ENCODE measurements at places on chromosomes 12 and 14.

DNA sequence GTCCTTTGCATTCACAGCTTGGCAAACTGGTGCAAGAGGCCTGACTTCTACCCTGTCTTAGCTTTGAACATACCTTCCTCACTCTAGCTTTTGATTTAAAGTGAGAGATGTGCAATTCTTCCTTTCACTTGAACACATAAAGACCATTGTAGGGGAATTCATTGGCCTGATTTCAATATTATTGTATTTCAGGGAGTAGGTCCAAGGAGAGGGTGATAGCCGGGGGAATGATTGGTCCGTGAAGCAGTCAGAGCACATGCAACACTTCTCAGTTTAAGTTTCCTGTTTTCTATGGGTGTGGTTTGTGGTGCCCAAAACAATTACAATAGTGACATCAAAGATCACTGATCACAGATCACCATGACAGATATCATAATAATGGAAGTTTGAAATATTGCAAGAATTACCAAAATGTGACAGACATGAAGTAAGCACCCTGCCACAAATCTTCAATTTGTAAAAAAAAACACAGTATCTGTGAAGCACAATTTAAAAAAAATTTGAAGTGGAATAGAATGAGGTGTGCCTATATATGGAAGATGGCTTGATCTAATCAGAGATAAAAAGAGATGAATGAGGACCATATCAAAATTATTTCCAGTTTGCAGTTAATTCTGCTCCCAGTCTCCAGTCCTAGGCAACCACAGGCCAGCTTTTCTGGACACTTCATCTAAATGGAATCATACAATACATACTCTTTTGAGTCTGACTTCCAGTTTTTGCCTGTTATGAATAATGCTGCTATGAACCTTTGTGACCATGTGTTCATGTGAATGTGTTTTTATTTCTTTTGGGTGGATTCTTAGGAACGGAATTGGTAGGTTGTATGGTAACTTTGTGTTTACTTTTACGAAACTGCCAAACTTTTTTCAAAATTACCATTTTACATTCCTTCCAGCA is 23.2 kb downstream of the BORCS5 start:
- no peak for DNase-seq

DNA sequence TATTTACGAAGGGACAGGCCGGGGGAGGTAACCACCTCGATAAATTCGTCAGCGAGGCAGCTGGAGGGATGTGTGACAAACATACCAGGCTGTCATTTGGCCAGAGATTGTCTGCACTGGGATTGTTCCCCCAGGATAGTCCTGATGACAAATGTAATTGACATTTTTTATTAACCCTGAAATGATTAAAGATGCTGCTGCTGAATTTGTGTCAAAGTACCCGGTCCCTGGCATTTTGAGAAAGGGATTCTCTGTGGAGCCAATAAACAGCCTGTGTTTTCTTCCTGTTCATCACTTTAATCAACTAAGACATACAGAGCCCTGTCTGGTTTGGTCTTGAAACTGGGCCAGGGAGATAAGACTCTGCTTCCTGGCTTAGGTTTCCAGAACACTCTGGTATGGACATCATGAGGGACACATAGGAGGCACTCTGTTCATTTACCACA is 117.6 kb downstream of the SLC25A47 start:
- DNase-seq, result no peak

GRCh38 chr14:39680777-39681176 is 248.5 kb upstream of the FBXO33 start:
- no peak for DNase-seq

DNA sequence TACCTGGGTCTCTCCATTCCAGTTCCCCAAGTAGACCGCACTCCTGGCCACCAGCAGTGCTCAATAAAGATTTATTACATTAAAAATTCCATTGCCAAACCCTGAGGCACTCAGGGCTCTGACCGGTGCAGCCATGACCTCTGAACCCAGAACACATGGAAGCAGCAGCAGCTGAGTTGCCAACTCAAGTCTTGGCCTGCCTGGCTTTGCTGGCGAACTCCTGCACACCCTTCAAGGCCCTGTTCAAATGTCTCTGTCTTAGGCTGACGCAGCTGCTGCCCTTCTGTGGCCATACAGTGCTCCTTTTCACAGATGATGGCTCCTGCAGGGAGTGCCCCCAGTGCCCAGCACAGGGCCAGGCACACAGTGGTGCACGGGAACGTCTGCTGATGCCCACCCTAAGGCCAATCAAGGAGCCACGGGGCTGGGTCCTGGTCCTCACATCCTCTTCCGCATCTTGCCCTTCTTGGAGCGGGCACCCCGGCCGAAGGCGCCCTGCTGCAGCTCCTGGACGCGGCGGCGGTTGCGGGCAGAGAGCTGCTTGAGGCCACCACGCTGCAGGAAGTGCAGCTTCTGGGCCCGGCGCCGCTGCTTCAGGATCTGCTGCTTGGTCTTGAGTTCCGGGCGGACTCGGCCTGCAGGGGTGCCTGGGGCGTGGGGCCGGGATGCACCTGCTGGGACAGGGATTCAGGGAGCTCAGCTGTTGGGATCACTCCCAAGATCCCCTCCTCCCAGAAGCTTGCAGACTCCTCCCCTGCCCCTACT is 9.1 kb downstream of the CFAP73 start:
- DNase-seq, result no peak

DNA sequence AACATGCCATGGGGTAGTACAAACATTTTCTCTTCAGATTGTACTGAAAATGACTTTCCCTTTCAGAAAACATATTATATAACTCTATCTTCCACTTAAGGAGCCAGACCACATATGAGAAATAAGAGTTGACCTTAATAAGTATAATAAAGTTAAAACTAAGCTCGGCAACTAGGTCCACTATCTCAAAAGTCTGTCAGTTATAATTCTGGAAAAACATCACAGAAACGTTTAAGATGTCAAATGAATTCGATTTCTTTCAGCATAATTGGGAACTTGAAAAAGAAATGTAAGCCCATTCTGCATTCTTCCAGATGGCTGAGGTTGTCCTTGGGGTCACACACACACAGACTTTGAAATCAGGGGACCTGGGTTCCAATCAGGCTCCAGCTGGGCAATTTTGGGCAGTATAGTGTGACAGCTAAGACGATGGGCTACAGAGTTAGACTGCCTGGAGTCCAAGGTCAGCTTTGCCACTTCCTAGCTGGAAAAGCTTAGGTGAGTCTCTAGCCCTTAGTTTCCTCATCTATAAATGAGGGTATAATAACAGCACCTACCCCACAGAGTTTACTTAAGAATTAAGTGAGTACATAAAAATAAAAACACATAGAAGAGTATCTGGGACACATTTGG is 75.6 kb downstream of the PPP2R5E start:
- no peak for DNase-seq

DNA sequence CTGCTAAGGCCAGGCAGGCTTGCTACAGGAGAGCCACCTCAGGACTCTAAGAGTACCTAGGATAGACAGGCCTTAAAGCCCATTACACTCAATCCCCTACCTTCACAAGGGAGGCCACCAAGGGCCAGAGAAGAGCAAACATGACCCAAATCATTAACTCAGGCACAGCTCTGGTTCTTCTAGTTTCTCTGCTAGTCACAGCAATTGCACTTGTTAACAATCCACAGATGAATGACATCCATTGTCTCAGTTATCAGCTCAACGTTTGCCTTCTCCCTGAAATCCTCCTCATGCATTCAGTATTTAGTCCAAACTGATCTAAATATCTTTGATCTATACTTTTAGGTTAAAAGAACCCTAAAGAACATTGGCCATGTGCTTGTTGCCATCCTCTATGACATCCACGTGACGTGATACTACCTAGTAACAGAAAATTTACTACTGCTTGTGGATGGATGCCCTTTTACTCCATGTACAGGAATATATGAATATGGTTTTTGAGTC is 164.5 kb downstream of the STXBP6 start:
- DNase-seq, result no peak

GRCh38 chr14:89165189-89166181 is 251.5 kb downstream of the FOXN3 start:
- no peak for DNase-seq

DNA sequence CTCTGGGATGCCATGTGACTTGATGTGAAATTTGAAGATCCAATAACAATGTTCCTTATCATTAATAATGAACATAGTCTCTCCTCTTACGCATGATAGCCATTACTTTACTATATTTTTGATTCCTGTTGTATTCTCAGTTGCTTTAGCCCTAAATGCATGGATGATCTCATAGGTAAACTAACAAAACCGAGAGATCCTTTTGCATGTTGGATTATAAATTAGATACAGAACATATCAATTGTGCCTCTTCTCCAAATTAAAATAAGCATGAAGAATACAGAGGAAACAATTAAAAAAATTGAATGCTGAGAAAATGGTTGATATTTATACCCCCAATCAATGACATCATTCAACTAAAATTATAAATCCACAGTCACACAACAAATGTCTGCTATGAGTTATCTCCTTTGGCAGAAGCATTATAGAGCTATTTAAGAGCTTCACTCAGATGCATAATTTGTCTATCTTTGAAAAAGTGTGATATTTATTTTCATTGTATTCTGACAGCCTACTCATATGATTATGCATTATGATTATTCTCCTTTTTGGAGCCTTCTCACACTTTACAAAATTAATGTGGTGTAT is 386.4 kb upstream of the STXBP6 start:
- DNase-seq, result no peak

DNA sequence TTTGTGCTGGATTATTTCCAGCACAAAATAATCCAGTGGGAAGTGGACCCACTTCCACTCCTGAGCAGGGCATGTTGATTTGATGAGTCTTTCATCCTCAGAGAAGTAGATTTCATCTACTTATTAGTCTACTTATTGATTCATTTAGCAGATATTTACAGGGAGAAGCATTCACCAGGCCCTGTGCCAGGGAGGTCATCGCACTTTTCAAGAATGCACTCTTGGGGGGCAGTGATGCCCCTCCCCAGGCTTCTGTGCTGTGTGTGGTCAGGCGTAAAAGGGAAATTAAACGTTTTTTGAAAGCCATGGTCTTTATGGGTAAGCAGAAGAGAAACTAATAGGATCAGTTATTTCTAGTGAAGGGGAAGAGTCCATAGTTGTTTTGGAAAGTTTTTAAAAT is 610.7 kb upstream of the TMEM132C start:
- DNase-seq, result no peak

- no peak for DNase-seq
Observed at GRCh38 chr12:57772429-57773322, at the start of gene EEF1AKMT3. Gene EEF1AKMT3, plus strand, starts transcription at chr12:57772614. Its CDS starts 111 bp downstream, at chr12:57772725.

DNA sequence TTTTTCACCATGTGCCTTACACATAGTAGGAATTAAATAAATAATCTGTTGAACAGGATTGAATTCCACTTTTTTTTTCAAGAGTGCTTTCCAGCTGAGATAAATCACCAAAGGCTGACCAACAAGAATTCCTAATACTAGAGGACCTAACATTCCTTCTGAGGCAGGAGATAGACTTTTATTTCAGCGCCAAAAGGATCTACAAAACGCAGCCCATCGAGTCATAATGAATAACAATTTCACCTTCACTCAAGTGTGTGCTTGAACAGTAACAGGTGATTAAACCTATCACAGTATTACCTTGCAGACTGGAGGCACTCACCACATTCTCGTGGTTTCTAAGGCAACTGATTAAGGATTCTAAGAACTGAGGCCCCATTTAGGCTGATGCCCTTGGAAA is 224.3 kb upstream of the ATP2B1 start:
- no peak for DNase-seq

DNA sequence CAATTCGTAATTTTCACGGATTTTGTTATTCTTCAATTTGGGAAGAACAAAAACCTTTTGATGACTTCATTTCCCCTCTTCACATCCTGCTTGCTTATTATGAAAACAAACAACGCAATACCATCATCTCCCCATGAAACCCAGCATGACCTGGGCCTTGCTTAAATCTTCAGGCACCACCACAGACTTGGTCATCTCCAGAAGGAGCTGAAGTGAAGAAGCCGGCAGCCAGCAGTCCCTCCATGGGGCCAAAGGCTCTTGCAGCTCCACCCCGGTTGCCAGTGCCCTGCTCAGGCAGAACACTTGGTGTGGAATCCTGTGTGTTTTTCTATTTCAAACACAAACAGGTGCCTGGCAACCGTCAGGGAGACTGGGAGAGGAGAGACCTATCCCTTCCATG is 982.9 kb upstream of the TMEM132C start:
- no peak for DNase-seq

GRCh38 chr12:4203772-4204376 is 69.7 kb upstream of the CCND2 start:
- DNase-seq, result no peak

GRCh38 chr12:41548926-41549325 is 360.8 kb downstream of the PDZRN4 start:
- no peak for DNase-seq

GRCh38 chr14:105894978-105895881 is 368.8 kb downstream of the TMEM121 start:
- DNase-seq, result no peak

GRCh38 chr14:28157887-28158791 is 608.4 kb upstream of the FOXG1 start:
- DNase-seq, result no peak

DNA sequence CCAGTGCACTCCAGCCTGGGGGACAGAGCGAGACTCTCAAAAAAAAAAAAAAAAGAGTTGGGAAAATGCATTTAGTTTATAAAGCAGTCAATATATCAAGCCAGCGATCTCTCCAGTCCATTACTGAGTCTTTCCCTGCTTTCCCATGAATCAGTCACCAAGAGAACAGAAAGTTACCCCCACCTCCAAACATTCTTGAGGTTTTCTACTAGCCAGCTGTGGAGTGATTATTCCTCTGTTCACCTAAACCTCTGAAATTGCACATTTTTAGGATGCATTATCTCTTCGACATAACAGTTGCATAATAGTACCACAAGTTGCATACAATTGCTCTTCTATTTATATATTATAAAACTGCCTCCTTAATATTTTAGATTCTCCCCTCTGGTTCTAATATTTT is 134.8 kb upstream of the DIO3 start:
- DNase-seq, result no peak

DNA sequence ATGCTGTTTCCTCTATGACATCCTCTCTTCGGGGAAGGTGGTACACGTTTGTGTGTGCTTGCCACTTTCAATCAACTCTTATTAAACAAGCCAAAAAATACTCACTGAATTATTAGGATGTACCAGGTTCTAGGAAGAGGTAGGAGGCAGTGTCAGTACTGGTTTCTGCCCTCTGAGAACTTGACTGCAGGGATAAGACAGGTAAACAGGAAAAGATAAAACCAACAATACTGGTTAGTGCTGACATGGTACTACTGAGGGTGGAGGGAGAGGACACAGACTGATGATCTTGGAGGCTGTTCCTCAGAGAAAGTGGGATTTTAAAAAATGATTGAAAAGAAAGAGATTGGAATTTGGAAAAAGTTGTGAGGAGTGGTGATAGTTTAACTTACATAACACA is 295.2 kb upstream of the PWP1 start:
- no peak for DNase-seq

GRCh38 chr12:49873361-49873934 is 30.3 kb downstream of the FAIM2 start:
- no peak for DNase-seq

Measured in fibroblast of skin of left biceps (primary cell).